Activated T-helper 2 cell treated with anti-CD3 and anti-CD28 coated beads, Interferon-gamma antibody, Interleukin-2, Interleukin-4, amounts not matched to agents 10 μg/mL and 5 μg/mL and 100 μg/mL, durations not matched to agents 14 hours and 24 hours and 36 hours (primary cell): ENCODE measurements at places on chromosomes 4 and X. TPM values are rescaled to one million over a fixed set of nuclear protein-coding genes. Genes with fewer than 3 reads are reported as not detected.

- H3K4me3 ChIP-seq, result no peak overlapping the region
- H3K36me3 ChIP-seq, result no peaks in the 10 kb centered on the region
- no peaks in the 10 kb centered on the region for H3K4me1 ChIP-seq
- H3K27ac ChIP-seq, result no peak overlapping the region
- H3K27me3 ChIP-seq, result peaks cover 36% of the 10 kb centered on the region
Observed at GRCh38 chrX:100413229-100413628, 3.2 kb upstream of the PCDH19 start.

DNA sequence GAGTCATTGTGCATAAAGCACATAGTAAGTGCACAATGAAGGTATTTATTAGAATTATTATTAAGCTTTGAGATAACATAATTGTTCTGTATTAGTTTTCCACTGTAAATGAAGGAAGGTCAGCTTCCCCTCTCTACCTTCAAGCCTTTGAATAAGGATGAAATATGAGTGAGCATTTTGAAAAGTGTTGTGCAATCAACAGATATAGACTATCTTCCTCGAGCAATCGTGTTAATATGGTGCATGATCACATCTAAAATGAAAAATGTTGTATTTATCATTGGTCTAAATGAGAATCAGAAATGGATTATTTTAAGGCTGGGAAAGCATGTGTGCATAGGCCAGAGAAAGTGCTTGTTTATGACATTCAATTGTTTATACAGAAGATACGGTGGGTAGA is 1474.6 kb upstream of the TENM3 start:
- H3K36me3 ChIP-seq, result no peaks in the 10 kb centered on the region
- no peaks in the 10 kb centered on the region for H3K27me3 ChIP-seq
- H3K27ac ChIP-seq, result no peak overlapping the region
- no peaks in the 10 kb centered on the region for H3K4me1 ChIP-seq
- no peak for DNase-seq

DNA sequence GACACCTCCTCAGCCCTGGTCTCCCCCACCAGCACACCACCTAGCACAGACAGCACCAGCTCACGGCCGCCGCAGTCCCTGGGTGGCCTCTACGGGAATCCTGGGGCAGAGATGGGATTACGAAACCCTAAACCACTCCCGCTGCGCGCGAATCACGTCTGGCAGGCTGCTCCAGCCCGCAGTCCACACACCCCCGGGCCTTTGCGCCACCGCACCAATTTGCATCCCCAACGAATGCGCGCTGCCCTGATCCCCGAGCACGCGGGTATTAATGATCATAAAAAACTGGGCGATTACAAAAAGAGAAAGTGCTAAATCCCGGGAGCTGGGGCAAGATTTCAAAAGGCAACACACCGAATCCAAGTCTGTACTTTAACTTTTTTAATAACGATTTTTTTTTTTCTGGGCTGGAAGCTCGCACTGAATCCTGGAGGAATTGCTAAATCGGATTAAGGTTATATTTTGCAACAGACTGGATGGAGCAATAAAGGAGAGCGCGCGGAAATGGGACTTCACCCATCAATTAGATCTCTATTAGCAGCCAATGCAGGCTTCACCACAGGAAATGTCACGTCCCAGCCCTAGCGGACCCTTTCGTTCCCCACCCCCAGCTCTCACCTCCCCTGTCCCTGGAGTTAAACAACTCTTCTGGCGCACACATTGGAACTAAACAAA is 69.8 kb upstream of the TMEM33 start:
- H3K36me3 ChIP-seq, result no peaks in the 10 kb centered on the region
- H3K27me3 ChIP-seq, result peaks cover 71% of the 10 kb centered on the region
- H3K27ac ChIP-seq, result no peak overlapping the region
- DNase-seq, result no peak
- peaks cover 10% of the 10 kb centered on the region for H3K4me1 ChIP-seq

DNA sequence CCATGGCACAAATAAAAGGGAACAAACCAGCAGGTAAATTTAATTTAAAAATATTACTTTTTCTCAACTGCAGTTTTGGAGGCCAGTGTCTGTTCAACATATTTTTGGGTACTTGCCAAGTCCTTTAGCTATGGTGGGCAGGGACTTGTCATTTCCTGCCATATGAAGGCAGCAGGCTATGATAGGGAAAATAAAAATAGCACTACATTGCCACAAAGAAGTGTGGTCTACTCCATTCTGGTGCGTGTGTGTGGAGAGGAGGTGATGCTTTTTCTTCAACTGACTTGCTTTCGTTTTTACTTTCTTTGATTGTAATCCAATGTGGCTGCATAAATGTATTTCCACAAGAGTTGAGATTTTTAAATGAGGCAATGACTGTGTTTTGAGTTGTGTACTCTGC is 17.2 kb downstream of the GPR174 start:
- DNase-seq, result peak; percentile 43
- H3K27me3 ChIP-seq, result no peaks in the 10 kb centered on the region
- peaks cover 41% of the 10 kb centered on the region for H3K36me3 ChIP-seq

DNA sequence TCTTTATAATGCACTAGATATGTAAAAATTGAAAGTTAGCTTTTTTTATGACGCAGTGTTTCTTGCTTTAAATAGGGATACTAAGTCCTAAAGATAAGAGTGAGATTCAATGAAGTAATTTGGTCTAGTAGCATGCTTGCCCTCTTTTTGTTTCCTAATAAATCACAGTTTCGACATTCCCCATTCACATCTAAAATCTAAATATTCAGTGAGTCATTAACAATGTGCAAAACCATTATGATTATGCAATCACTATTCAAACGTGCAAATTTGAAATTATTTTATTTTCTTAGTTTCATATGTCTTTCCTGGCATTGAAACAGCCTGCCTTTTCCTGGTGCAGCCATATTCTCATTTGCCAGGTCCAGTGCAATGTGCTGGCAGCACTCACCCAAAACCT is 1350.5 kb upstream of the PABPC4L start:
- DNase-seq, result no peak
- no peaks in the 10 kb centered on the region for H3K27me3 ChIP-seq
- no peak overlapping the region for H3K27ac ChIP-seq
- no peaks in the 10 kb centered on the region for H3K4me1 ChIP-seq

Gene MAGEC2
- not detected in 2 replicates for total RNA-seq

DNA sequence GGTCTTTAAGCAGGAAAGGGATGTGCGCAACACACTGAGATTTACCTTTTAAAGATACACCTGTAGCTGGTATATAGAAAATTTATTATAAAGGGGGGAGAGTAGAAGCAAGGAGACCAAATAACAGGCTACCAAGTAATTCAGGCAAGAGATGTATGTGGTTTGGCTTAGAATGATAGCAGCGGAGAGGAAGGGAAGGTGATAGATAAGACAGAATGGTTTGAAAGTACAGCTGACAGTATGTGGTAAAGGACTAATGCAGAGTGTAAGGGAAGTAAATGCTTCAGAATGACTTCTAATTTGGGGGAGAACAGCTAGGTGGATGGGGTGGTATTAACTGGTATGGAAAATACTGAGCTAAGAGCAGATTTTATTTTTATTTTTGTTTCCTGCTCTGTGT is 308.9 kb downstream of the ANTXR2 start:
- no peak for DNase-seq
- H3K36me3 ChIP-seq, result no peaks in the 10 kb centered on the region
- H3K4me1 ChIP-seq, result no peaks in the 10 kb centered on the region
- no peak overlapping the region for H3K4me3 ChIP-seq
- no peaks in the 10 kb centered on the region for H3K27me3 ChIP-seq

Gene ADH1C
- total RNA-seq, result not detected in 2 replicates

DNA sequence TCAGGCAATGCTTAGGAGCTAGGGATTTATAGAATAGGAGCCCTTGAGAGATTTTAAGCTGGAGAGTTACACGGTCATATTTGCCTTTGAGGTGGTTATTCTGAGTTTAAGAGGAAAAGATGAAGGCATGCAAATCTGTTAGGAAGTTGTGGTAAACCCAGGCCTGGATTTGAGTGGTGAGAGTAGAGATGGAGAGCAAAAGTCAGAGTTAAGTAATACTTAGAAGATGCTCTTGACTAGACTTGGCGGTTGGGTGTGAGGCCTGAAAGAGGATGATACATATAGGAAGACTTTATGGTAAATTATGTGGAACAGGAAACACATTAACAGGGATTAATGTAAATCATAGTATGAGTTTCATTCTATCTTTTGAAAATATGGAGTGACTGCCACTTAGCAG is 136.0 kb upstream of the ARX start:
- no peak overlapping the region for H3K4me3 ChIP-seq
- no peak for DNase-seq
- no peaks in the 10 kb centered on the region for H3K36me3 ChIP-seq
- peaks cover 2% of the 10 kb centered on the region for H3K27me3 ChIP-seq
- no peaks in the 10 kb centered on the region for H3K4me1 ChIP-seq
- H3K27ac ChIP-seq, result no peak overlapping the region

Gene CSAG3
- total RNA-seq, result not detected in 2 replicates

Gene ZNF81
- 6.1 and 8.1 TPM in 2 replicates for total RNA-seq

DNA sequence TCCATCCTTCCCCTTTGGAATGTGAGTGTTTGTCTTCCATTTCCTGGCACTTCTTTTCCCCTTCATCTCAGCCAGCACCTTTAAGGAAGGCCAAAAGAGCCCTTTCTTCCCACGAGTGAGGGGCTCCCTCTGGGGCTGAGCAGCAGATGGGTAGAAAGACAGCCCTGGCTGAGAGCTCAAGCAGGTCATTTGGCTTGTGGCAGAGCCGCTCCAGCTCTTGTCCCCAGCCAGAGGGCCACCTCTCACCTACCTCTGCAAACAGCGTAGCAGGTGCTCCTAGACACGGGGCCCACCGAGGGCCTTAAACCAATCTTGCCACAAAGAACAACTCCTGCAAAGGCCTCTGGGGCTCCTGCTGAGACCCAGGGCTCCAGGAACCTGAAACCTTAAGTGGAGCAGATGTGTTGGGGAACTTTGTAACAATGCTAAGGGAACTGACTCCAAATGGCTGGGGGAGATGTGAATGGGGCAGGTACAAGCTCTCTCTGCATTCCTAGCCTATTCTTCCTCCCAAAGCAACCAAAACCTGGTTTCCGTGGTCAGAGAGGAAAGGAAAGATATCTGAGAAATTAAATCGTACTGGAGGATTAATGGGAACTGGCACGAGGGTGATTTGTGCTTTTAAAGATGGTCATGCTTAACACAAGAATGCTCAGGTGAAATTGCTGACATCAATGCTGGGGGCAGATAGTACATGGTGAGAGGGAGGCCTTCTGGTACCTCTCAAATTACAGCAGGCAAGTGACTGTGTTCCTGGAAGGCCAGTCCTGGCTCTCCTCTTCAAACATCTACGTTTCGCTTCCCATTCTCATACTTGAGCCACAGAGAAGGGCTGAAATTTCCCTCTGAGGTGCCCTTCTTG is 27.0 kb downstream of the TFDP3 start:
- no peaks in the 10 kb centered on the region for H3K27me3 ChIP-seq
- no peaks in the 10 kb centered on the region for H3K36me3 ChIP-seq
- no peak overlapping the region for H3K27ac ChIP-seq
- H3K4me1 ChIP-seq, result no peaks in the 10 kb centered on the region

DNA sequence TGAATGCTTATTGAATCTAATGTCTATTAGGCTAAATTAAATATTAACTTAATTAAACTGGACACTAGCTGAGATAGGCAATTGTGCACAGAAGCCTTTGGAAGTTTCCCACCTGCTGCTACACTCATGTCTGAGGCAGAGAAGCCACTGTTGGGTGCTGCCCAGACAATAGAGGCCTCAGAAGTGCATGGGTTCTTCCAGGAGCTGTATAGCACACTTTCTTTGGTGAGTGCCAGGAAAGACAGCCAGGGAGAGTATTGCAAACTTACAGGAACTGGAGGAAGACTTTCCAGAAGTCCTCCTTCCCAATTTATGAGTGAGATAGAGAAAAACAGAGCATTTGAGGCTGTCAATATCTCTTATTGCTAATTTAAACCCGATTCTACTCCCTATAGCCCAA is 89.9 kb downstream of the GPAT3 start:
- H3K27ac ChIP-seq, result no peak overlapping the region
- no peaks in the 10 kb centered on the region for H3K36me3 ChIP-seq
- no peak for DNase-seq

DNA sequence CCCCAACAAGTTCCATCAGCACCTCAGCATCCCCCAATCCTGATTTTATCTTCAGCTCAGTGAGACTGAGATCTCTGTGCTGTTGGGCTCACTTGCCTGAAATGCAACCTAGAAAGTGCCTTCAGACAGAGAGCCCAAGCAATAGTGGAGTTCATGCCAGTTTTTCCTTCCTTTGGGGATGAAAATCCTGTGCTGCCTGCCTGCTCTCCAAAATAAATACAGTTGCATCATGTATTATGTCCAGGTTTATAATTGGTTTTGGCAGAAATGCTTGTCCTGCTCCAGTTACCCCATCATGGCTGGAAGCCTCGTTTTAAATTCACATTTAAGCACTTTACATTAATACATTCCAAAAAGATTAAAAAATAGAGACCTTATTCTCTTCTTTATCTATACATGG is 1865.5 kb upstream of the TENM3 start:
- H3K4me1 ChIP-seq, result no peaks in the 10 kb centered on the region
- no peak overlapping the region for H3K27ac ChIP-seq
- no peak for DNase-seq
- no peak overlapping the region for H3K4me3 ChIP-seq
- H3K36me3 ChIP-seq, result no peaks in the 10 kb centered on the region

Gene FAM241A
- 5.5 and 5.6 TPM in 2 replicates for total RNA-seq

DNA sequence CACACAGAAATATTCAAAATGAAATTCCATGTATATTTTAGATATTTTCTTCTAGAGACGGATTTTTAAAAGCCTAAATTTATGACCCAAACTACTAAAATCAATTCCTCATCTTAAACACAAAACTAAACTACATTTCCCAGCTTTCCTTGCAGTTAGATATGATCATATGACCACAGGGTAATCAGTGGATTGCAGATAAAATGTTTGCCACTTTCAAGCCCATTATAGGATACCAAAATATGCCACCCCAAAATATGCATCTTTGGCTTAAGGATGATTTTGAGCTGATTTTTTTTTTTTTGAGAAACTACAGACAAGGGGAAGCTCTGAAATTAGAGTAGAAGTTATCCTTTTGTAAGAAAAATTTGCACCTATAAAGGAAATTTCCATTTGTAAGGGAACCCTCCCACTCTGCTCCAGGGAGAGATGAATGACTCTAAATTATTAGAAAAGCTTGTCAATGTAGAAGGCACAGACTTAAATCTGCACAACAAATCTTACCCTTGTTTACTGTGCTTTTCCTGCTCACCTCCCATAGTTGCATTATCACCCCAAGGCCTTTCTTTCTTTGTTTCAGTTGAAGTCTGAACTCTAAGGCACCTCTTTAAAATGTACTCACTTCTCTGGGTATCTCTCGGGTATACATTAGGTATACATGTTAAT is 503.0 kb downstream of the PDHA2 start:
- no peaks in the 10 kb centered on the region for H3K36me3 ChIP-seq
- no peak overlapping the region for H3K27ac ChIP-seq
- no peak overlapping the region for H3K4me3 ChIP-seq
- H3K27me3 ChIP-seq, result no peaks in the 10 kb centered on the region

Gene GALNTL6
- total RNA-seq, result not detected in 2 replicates

GRCh38 chr4:146585761-146586333 is 52.8 kb upstream of the POU4F2 start:
- DNase-seq, result no peak
- H3K36me3 ChIP-seq, result no peaks in the 10 kb centered on the region
- no peak overlapping the region for H3K4me3 ChIP-seq
- no peak overlapping the region for H3K27ac ChIP-seq
- peaks cover 7% of the 10 kb centered on the region for H3K27me3 ChIP-seq
- no peaks in the 10 kb centered on the region for H3K4me1 ChIP-seq

Gene USP27X
- 1.7 TPM in 2 replicates for total RNA-seq
